Activated naive CD4-positive, alpha-beta T cell (primary cell): ENCODE measurements at places on chromosomes 1 and 21.

DNA sequence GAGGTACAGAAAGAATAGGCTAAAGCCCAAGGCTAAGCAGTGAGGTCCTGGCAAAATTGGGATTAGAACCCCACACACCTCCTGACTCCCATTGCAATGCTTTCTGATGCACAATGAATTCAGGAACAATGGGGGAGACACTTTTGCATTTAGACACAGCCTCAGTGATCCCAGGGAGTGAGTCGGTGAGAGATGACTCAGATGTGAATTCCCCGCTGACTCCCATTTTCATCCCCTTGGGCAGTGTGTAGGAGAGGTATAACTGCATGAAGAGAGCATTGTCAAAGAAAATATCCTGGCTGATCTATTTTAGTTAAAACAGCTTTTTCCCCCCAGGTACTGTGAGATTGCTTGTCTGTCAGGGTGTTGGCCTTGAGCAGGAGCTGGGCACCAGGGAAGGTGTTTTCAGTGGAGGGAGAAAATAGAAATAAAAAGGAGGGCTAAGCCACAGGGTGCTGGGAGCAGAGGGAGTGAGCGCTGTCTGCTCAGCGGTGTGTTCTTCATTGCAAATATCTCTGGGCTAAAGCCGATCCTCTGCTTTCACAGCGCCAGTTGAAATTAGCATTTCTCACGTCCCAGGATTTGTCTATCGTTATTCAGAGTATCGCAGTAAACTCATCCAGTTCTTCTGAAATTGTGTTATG is 247.7 kb upstream of the PTBP2 start:
- DNase-seq = no peak

GRCh38 chr1:27454610-27455009 is 35.4 kb downstream of the WASF2 start:
- DNase-seq = no peak

DNA sequence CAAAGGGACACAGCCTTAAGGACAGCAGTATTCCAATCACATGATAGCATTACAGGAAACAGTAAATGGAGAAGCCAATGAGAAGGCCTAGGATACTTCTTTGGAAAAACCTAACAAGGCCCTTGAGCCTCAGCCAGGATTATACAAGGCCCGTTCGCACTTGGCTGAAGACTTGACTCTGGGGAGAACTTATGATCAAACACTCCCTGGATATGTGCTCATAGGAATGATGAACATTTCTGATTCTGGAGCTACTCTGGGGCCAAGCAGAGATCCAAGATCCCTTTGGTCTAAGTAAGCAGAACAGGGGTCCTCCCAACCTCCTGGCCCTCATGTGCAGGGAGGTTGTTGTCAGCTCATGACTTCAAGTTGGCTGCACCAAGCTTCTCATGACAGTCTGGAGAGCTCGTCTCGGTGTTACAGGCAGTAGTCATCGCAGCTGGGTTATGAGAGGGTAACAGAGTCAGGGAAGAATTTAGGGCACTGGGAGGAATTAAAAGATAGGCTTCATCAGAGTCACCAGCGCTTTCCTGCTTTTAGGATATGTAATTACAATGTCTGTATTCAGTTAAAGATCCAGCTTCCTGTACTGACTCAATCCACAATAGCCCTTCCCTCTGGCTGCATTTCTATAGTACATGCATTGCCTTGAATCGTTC is 92.5 kb upstream of the IRF2BP2 start:
- DNase-seq = no peak

DNA sequence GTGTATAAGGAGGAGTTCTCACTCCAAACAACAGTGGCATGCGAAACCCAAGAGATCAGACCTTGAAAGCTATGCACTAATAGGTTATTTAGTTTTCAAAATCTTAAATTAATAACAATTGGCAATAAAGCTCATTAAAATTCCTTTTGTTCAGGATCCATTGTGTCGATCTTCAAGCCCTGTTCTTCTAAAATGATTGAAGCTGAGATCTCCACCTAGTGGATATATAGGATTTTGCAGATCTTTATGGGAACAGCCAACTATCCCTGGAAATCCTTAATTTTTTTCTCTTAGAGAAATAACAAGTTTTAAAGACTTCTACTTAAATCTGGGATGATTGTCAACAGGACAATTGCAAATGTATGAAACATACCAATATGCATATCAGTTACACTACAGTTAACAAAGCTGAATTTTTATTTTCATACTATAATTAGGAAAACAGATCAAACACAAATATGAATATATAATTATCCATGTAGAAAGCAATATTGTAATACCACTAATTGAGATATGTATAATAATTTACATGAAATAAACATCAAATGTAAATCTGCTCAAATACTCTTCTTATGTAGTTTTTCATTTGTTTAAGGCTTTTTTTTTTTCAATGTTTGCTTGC is 43.3 kb downstream of the LRRC53 start:
- no peak for DNase-seq

DNA sequence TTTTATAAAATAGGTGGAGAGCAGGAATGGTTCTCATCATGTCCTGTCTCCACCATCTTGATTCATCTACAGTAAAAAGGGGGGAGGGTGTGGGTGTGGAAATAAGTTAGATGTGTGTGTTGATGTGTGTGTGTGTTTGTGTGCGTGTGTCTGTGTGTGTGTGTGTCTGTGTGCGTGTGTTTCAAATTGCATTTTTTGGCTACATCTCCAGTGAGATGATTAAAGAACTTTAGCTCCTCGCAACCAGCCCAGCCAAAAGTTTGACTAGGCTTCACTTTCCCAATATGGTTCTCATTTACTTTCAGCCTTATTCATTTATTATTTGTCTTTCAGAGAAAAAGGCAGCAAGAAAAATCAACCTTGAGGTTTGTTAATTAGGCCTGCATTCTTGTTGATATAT is 14.7 kb upstream of the HAO2 start:
- no peak for DNase-seq

GRCh38 chr1:37741130-37741529 is 23.8 kb downstream of the EPHA10 start:
- no peak for DNase-seq

DNA sequence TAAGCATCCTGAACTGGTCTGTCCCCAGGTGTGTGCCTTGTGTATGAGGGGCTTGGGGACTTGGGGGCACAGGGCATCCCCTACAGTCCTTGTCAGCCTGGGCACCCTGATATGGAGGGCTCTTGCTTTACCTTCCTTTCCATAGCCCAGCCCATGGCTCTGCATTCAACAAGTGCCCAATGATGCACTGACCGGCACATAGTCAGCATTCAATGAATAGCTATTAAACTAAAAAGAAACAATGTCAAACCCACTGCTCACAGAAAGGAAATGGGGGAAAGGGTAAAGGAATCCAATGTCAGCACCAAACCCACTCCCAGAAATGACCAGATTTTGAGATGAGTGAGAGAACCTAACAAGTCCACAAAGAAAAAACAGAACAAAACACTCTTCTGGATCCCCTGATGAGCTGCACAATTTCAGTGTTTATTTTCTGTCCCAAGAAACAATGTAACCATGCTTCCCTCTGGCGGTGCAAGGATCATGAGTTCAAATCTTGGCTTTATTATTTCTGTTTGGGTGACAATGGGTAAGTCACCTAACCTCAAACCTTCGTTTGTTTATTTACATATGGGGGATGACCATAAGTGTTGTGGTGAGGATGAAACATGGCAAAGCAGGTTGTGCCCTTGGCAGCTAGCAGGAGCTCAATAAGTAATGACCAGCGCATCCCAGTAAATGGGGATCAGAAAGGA is 22.0 kb downstream of the SYT6 start:
- no peak for DNase-seq

GRCh38 chr1:86296305-86297205 is 99.6 kb downstream of the ODF2L start:
- no peak for DNase-seq

DNA sequence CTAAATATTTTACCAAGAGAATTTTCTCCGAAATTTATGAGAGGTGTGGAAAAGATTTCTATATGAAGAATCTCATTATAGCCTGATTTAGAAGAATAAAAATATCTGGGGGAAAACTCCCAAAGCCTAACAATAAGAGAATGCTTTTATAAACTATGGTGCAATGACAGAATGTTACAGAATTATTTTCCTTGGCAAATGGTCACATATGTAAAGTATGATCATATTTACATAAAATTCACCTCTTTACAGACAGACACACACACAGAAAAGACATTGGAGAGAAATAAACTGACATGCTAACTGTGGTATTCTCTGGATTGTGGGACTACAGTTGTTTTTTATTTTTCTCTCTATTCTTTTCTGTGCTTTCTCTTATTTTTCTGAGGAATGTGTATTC is 226.3 kb upstream of the USP24 start:
- DNase-seq = no peak

- DNase-seq = no peak
These were observed 23.0 kb upstream of the ZBTB40 start for GRCh38 chr1:22428672-22429071.

DNA sequence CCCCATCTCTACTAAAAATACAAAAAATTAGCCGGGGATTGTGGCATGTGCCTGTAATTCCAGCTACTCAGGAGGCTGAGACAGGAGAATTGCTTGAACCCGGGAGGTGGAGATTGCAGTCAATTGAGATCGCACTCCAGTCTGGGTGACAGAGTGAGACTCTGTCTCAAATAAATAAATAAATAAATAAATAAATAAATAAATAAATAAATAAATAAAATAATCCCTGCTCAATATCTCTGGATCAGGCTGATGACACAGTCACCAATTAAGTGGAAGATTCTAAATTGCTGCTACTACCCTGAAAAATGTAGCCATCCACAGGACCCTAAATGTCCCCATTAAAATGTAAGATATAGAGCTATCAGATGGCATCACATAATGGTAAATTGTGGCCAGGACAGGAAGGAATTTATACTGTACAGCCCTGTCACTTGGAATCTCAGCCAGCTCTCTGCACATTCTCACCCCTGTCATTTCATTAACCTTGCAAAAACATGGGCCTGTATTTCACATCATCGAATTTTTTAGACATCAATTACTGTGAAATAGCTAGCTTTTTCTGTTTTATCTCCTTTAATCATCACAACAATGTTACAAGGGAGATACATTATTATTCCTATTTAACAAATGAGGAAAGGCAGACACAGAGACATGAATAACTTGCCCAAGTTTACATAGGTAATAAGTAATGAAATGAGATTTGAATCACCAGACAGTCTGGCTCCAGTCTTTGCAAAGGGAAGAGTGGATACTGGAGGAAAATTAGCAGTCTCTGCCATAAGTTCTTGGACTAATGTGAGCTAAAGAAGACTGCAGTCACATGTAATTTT is 56.7 kb upstream of the NTPCR start:
- no peak for DNase-seq

- no peak for DNase-seq
These were observed 30.8 kb upstream of the TRAPPC10 start for GRCh38 chr21:43981151-43981870.

DNA sequence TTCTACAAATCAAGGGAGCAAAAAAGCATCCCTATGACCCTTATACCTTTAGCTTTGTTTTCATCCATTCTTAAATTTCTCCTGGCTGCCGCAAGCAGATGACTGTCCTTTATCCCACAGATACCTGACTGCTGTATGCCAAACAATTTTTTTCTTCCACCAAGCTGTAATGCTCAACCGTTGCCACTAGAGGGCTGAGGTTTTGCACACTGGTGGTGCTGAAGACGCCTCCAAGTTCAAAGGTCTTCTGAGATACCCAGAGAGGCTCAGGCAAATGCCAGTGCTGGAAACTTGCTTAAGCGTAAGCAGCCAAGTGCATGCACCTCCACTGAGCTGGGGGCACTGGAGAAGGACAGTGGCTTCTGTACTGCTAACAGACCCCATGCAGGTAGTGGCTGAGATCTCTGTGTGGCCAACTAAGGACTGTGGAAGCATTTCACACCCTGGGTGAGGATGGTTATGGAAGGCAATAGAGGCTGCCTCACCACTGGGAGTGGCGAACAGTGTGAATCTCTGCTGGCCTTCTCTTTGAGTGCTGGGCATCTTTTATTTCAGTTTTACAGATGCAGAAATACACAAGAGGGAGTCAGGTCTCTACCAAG is 28.5 kb downstream of the CNIH3 start:
- DNase-seq = peak; percentile 4

DNA sequence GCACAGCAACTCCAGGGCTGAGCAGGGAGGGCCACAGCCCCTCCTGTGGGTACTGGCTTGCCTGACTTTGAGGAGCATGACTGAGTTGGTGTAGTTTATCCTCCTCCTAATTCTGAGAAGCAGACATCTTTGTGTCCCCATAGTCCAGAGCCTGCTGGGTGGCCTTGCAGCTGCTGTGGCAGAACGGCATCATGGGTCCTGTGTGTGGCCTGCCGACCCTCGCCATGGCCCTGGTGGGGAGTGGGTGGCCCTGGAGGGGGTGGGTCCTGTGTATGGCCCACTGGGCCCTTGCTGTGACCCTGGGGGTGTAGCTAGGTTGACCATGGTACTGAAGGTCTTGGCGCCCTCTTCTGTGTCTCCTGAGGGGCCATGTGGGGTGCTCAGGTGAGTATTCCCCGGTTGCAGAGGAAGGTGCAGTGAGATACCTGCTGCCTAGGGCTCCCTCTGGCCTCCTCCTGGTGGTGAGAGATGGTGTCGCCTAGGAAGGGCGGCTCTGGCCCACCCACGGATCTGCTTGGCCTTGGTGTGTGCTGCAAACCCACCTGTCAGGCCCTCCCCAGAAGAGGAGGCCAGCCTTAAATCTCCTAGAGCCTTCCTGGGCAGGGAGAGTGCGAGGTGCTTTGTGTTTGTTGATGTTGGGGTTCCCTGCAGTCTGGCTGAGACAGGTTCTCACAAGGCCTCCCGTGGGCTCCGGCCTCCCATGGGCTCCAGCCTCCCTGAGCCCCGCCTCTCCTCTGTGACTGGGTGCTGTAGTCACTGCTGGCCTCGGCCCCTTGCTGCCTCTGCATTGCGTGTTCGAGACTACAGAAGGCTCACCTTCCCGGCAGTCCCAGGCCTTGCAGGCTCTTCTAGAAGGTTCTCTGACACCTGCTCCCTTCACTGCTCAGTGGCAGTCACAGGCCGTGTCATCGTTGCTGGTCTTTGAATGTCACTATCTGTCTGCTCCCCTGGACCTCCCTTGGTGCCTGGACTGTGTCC is 7.8 kb downstream of the SNAP47 start:
- DNase-seq = no peak

GRCh38 chr1:41006942-41007865 is 14.3 kb downstream of the SLFNL1 start:
- DNase-seq = no peak

GRCh38 chr1:155250246-155250632 is 5.0 kb downstream of the ENTREP3 start:
- no peak for DNase-seq

GRCh38 chr1:20662110-20662475 is 924 bp upstream of the DDOST start:
- no peak for DNase-seq

- no peak for DNase-seq
These were observed 18.6 kb downstream of the CD247 start for GRCh38 chr1:167499664-167500101.
